ENCODE measurements at places on chromosomes 2 and 18. TPM values are rescaled to one million over a fixed set of nuclear protein-coding genes. Genes with fewer than 3 reads are reported as not detected.
A peak's percentile ranks its signal among the peaks of the same experiment; 100 is the strongest.

The ABCG8 gene
- total RNA-seq, result 8.8 TPM

DNA sequence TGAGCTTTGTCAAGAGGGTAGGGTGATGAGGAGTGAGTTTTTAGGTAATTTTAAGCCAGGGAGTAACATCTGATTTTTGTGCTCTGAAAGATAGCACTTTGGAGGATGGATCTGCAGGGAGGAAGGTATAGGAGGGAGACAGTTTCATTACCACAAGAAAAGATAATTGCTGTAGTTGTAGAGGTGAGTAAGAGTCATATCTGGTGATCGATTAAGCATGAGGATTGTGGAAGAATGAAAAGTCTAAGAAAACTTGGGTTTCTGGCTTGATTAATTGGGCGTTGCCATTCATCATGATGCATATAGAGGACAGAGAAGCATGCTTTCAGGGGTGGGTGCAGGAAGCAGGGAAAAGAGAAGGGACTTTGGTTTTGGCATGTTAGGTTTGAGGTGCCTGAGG, 18.5 kb downstream of the KCMF1 start:
- DNase-seq, result no peak

The DOK1 gene
- 0.53 TPM for total RNA-seq

GRCh38 chr2:48781366-48781765, 25.8 kb upstream of the LHCGR start:
- DNase-seq, result no peak

The ACMSD gene
- not detected for total RNA-seq

- DNase-seq, result no peak
Measured at GRCh38 chr2:233838251-233838650, 16.1 kb downstream of the HJURP start.

The UGT1A4 gene
- total RNA-seq, result not detected

- no peak for DNase-seq
Measured at GRCh38 chr2:195636890-195637289, 20.1 kb upstream of the SLC39A10 start.

GRCh38 chr2:127859712-127860085, 1.7 kb upstream of the POLR2D start:
- DNase-seq, result peak; percentile 54

DNA sequence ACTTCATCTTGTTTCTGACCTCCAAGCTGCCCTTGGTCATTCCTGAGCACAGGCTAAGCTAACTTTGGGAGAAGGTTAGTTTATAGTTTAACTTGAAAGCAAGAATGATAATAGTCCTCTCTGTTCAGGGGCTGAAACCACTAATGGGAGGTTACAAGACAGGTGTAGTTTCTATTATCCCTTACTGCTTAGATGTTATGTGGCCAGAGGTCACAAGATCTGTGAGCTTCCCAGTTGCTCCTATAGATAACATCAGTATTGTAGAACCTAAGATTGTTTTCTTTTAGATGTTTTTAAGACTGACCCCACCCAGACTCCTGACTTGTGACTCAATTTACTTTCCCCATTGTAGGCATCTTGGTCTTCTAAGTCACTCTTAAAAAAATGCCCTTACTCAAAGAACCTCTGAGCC, 94.8 kb upstream of the LPIN2 start:
- DNase-seq, result peak; percentile 74

All from HepG2 (cell line).